NCI-H510A treated with DMSO at 0.1 percent for 48 hours (cell line): ENCODE measurements at places on chromosomes 6 and 20.

- DNase-seq = peak; percentile 82
These were observed 96.9 kb downstream of the JPH2 start for GRCh38 chr20:44089987-44090674.

DNA sequence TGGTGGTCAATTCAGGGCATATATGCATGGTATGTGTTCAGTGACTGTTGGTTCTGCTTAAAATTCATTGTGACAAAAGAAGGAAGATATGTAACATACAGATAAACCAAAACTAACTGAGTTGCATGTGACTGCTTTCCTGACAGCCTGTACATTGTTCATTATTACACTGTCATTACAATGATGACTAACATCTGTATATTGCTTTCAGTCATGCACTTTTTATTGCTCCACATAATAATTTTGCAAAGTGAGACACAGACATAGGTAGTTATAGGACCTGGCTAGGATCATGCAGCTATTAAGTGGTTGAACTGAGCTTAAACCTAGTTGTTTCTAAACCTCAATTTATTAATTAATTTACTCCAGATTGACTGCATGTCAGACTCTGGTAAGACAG is 703.2 kb downstream of the HDGFL1 start:
- DNase-seq = no peak

DNA sequence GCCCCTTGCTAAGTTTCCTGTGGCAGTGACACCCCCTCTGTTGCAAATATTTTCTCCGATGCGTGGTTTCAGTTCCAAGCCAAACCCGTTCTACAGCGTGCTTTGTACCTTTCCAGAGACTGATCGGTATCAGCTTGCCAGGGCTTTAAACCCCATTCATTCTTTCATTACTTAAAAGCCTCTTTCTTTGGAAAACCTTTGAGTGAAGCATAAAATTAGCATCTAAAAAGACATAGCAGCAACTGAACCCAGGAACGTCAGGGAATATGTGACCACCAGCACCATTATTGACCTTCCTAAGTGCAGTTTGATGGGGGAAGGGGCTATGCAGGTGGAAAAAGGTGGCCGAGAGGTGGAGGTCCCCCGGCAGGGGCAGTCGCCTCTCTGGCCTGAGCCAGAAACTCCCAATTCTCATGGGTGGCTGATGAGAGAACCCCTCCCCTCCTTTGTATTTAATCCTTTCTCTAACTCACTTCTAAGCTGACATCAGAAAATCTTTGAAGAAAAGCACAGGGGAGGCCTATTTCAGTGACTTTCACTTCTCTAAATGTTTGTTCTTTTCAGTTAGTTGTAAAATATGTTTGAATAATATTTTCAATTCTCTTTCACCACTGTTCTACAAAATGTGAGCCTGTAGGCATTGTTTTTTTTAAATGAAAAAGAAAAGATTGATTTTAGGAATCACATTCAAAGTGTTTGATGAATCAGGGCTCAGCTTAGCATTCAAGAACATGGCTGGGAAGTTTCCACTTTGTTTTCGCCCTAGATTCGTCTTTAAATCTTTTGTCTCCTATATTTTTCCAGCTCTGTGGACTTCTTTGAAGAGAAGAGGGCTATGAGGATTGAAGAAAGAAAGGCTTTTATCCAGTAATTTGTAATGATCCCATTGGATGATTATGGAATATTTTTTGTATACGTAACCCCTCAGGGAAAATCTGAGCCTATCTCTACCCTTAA is 89.2 kb downstream of the RSPH3 start:
- DNase-seq = no peak

- no peak for DNase-seq
These were observed 239.8 kb downstream of the CDC5L start for GRCh38 chr6:44627091-44627882.

- no peak for DNase-seq
These were observed 49.1 kb downstream of the MAP3K7 start for GRCh38 chr6:90537723-90538258.

DNA sequence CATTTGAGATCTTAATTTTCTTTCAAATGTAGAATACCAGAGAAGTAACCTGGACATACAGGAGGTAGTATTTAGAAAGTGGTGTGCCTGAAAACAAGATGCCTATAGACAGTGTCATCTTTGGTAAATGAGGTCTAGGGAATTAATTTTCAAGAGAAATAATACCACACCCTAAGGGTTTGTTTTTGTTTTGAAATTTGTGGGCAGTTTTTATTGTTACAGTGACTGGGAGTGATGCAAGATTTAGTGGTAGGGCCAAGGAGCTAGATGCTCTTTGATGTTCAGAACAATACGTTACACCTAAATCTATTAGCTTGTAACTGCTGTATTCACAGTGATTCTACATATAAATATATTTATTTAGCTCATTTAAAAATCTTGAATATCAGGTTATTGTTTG is 856.5 kb upstream of the MAP3K7 start:
- no peak for DNase-seq

GRCh38 chr6:56343295-56343694 is 95.9 kb upstream of the COL21A1 start:
- no peak for DNase-seq

DNA sequence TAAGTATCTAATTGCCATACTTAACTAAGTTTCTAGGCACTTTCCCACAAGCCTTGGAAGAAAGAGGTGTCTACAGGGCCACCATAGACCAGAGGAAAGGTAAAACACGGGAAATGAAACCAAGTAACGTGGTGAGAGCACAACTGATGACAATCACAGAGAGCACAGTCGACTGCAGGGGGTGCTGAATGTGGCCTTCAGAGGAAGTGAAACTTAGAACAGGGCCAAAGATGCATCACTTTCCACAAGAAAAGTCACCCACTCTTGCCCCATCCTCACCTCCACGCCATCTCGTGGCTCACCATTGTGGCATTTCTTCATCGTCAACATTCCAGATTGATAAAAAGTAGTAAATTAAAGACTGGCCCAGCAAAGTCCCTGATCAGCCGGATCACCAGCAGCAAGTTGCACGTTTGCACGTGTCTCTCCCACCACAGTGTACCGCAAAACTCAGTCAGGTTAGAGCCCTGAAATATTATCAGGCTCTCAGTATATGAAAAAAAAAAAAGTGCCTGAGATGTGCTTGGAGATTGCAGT is 31.4 kb downstream of the HIVEP2 start:
- no peak for DNase-seq

DNA sequence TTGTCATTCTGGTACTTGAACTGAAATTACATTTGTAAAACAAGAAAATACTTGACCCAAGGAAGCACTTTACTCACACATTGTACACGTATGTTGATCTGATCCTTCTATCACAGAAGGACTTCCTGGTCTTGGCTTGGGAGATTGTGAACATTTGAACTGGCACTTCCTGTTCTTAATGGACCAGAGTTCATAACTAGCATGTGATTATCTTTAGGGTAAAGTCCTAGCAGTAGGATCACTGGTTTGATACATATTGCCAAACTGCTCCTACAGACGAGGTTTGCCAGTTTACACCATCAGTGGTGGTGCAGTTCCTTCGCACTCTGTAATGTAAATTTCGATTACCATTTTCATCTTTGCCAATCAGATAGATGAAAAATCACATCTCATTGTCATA is 12.7 kb downstream of the HECA start:
- DNase-seq = no peak

DNA sequence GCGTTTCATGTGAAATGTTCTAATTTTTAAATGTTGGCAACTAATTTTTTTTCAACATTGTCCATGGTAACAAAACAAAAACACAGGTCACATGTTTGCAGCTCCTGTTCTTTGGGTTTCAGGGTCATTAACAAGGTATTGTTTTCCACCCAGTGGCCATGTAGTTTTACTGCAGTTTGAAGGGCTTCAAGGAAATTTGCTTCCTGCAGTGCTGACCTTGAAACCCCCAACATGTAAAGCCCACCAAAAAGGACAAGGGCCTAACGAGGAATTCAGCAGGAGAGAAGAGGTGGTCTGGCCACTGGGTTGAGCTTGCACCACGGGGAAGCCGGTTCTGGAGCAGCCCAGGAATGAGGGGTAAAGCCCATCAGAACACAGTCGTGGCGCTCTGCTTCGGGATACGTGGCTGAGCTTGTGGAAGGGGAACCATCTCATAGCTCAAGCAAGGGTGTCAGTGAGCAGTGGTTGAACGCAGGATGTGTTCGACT is 13.9 kb upstream of the KLHL31 start:
- DNase-seq = peak; percentile 54

GRCh38 chr20:53949319-53949839 is 121.0 kb downstream of the BCAS1 start:
- DNase-seq = no peak

GRCh38 chr20:37552415-37552814 is 24.7 kb upstream of the BLCAP start:
- DNase-seq = no peak

DNA sequence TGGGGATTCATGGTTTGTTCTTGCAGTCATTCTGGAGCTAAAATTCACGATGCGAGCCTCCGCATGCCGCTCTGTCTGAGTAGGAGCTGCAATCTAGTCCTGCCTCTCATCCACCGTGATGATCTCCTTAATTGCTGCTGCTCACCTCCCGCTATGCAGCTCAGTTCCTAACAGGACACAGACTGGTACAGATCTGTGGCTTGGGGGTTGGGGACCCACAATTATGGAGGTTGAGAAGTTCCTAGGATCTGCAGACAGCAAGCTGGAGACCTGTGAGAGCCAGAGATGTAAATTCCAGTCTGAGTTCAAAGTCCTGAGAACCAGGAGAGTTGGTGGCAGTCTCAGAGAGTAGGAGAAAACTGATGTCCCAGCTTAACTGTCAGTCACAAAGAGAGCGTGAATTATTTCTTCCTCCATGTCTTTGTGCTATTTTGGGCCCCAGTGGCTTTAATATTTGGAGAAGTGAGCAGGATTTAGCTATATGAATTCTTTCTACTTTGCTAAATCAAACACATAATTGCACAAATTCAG is 378.7 kb upstream of the MAN1A1 start:
- no peak for DNase-seq

DNA sequence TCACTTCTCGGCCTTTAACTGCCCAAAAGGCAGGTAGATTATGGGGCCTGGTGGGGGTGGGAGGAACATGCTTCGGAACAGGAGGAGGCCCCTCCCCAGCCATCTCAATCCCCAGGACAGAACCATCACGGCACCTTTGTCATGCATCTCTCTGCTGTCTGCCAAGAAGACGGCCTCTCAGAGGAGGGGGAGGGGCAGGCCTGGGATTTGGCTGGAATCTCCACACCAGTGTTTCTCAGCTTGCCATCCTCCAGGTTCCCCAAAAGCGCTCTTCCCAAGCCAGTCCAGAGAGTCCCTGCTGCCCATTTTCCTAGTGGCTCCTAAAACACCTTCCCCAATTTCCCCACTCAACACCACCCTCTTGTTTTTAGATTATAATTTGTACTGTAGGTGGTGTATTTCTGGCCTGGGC is 2.5 kb upstream of the POU5F1 start:
- no peak for DNase-seq

GRCh38 chr6:131290955-131291354 is 155.7 kb downstream of the AKAP7 start:
- no peak for DNase-seq

DNA sequence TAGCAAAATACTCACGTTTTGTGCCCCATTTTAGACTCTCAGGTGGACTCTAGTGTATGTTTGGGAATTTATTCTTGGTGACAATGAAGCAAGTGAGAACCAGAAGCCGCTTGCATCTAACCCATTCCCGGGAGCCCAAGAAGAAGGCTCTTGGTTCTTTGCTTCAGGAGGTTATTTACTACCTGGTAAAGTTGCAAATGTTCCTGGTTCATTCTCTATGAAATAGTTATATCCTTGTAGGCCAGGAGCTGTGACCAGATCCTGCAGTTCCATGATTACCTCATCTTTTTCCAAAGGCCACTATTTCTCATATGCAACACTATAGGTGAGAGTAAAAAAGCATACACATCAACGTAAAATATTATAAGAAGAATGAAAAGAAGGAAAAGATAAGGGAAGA is 60.9 kb upstream of the FABP7 start:
- DNase-seq = no peak

DNA sequence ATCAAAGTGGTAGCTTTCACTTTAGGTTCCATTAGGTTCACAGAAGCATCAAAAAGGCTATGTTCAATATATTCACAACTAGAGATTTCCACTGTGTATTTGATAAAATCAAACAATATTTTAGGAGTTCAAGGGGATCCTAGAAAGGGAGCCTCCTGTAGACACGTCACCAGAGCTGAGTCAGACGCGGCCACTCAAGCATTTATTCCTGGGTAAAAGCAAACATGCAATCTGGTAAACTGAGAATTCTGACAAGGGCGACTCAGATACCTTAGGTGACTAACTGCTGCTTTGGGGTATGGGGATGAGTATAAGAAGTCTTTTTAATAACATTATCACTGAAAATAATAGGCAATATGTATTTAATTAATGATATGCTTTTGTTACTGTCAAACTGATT is 118.7 kb upstream of the HMGN3 start:
- DNase-seq = no peak

GRCh38 chr6:111837641-111838500 is 35.4 kb downstream of the FYN start:
- no peak for DNase-seq

- DNase-seq = no peak
These were observed 3.6 kb downstream of the C6orf52 start for GRCh38 chr6:10690651-10691445.

GRCh38 chr20:25695532-25696370 is 902 bp downstream of the ZNF337 start:
- DNase-seq = peak; percentile 23

GRCh38 chr6:165704045-165704748 is 41.2 kb upstream of the PDE10A start:
- no peak for DNase-seq

GRCh38 chr20:21706261-21707195 is 1.1 kb downstream of the PAX1 start:
- no peak for DNase-seq

- no peak for DNase-seq
These were observed 4.4 kb downstream of the CD83 start for GRCh38 chr6:14121936-14122344.

- DNase-seq = no peak
These were observed 4.4 kb upstream of the CST3 start for GRCh38 chr20:23641936-23642751.

DNA sequence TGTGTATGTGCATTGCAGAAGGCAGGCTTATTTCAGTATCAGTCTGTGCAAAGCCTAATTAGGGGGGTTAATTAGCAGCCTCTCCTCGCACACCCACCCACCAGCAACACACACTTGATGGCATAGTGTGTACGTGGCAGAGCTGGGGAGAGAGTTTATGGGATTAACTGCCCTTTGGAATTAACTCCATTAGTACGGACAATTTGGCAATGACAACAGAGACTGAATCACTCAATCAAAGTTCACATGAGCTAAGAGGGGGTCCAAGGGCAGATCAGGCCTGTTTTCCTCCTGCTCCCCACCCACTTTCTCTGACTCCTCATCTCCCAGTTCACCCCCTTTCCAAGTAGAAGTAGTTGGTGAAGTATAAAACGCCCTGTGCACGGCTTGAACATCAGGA is 69.5 kb downstream of the LRFN2 start:
- no peak for DNase-seq

GRCh38 chr6:136628996-136629395 is 78.8 kb upstream of the MAP7 start:
- DNase-seq = no peak

GRCh38 chr6:37467718-37468117 is 32.0 kb downstream of the CCDC167 start:
- DNase-seq = no peak

- DNase-seq = no peak
These were observed 21.3 kb downstream of the TRMT6 start for GRCh38 chr20:5928836-5929715.
